T-helper 1 cell (primary cell): ENCODE measurements at places on chromosomes 6 and 20.

GRCh38 chr6:34005901-34006531 lies 139.9 kb downstream of the GRM4 start:
- no peak for DNase-seq

DNA sequence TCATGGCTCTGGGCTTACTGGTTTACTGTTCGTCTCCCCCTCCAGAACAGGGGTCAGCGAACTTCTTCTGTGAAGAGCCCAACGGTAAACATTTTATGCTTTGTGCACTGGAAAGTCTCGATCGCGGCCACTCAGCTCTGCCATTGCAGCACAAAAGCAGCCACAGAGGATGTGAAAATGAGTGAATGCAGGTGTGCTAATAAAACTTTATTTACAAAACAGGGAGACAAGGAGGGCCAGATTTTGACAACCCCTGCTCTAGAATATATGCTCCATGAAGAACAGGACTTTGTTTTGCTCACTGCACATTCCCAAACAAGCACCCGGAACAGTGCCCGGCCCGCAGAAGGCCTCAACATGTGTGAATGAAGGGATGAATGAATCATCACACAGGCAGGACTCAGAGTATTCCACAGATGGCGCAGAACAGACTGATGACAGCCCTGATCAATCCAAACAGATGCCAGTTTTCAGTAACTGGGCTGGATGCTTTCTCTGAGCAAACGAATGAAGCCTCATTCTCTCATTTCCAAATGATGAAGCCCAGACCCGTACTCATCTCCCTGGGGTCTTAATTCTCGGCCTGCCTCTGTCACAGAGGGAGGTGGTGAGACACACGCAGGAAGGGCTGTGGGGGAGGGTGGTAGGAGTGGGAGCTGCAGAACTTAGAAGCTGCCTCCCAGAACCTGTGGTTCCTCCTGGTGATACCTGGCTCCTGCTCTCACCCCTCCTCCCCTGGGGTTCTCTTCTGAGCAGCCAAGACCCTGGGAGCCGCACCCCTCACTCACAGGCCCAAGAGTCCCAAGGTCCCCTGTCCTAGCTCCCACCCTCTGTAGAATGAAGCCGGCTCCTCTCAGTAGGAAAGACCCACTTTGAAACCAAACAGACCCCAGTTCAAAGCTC lies 196.4 kb downstream of the PREX1 start:
- DNase-seq: no peak

DNA sequence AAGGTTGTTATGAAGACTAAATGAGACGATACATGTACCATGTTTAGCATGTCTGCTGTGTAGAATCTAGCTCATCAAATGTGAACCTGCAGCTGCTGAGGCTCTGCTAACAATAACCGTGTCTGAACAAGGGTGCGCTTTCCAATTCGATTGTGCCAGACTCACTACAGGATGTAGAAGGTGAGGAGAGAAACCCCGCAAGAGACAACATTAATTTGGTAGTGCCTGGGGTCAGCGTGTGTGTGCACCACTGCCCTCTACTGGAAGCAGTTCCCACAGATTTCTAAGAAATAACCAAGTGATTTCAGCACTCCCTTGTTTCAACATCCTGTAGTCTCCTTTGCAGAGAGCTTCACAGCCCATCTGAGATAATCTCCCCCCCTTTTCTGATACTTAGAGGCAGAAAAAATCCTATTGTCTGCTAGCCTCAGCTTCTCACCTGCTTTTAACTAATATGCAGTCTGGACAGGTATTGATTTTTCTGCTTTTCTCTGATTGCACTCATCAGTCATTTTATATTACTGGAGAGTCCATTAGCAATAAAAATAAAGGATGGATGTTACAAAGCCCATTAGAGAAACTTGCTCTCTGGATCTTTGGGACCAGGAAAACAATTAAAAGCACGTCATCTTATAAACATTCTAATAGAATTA lies 96.7 kb upstream of the BACH2 start:
- no peak for DNase-seq

GRCh38 chr6:25242567-25242966 lies 36.6 kb upstream of the CARMIL1 start:
- DNase-seq: no peak

DNA sequence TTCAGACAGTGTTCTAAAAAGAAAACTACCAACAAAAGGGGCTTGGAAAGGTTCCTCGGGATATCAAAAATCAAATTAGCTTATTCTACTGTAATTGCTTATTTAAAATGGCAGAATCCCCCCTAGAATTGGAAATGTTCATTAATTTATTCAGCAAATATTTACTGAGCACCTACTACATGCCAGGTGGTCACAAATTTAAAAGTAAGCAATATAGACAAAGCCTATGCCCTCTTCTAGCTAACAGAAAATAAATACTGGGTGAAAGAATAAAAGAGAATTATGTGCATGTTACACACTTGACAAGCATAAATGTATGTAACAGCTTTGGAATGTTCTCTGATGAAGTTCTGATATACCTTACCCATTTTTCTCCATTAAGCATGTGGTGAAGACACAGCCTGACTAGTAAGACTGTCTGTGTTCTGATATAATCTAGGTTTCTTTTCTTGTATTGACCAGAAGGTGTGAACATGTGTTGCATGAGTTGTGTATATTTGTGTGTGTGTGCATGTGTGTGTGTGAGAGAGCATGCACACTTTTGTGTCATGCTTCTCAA lies 606.7 kb upstream of the CITED2 start:
- no peak for DNase-seq

GRCh38 chr20:59411170-59411569 lies 110.8 kb downstream of the EDN3 start:
- no peak for DNase-seq

DNA sequence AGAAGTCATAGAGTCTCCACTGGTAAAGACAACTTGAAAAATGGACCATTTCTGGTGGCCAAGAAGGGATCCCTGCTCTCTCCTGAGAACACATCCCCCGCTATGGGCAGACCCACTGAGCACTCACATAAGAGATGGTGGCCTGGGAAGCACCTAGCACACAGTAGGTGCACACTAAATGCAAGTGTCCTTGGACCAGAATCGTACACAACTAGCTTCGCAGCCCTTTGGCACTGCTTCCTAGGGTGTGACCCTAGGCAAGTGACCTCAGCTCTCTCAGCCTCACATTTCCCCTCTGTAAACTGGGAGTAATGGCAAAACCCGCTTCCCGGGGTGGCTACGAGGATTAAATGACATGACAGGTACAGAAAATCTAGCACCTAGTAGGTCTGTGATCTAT lies 35.1 kb downstream of the KCNB1 start:
- no peak for DNase-seq

DNA sequence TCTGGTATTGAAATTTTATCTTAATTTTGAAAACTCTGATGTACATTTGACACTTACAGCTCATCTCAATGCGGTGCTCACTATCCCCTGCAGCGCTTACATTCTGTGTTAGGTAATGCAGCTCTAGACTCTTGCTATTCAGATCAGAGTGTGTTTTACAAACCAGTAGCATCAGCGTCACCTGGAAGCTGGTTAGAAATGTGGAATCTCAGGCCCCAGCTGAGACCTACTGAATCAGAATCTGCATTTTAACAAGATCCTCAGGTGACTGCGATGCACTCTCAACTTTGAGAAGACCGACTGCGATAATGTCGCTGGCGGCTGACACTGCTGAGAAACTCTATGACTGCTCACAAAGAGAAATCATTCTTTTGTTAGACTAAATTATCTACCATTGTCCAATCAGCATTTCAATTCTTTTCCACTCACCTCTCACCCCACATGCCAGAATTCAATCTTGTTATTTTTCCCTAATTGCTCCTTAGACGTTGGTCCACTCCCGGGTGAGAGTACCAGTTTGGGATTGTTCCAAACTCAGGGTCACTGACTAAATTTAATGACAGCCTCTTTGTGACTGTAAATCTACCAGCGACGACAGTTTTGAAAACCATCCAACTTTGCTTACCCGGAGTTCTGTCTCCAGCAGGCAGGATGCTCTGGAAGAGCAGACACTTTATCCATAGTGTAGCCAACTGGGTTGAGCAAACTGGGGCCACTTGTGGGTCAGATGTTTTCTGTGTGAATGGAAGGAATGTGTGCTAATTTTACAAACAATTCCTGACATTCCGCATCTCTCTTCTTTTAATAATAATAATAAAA lies 140.1 kb upstream of the BTBD3 start:
- DNase-seq: no peak

- DNase-seq: no peak
Observed at GRCh38 chr20:62487561-62488354, 12.0 kb upstream of the GATA5 start.
